ENCODE measurements at places on chromosomes 12 and 14. TPM values are rescaled to one million over a fixed set of nuclear protein-coding genes. Genes with fewer than 3 reads are reported as not detected.

DNA sequence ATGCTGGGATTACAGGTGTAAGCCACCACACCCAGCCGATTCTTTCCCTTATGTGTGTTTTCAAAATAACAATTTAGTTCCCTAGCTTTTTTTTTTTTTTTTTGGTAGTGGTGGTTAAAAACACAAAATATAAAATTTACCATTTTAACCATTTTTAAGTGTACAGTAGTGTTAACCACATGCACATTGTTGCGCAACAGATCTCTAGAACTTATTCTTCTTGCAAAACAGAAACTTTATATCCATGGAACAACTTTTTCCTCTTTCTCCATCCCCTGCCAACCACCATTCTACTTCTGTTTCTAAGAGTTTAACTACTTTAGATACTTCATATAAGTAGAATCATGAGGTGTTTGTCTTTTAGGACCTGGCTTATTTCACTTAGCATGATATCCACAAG, 1.1 kb upstream of the NDUFA12 start:
- no peak for DNase-seq
- no peaks in the 10 kb centered on the region for H3K27me3 ChIP-seq
- peaks cover 3% of the 10 kb centered on the region for H3K36me3 ChIP-seq
- H3K27ac ChIP-seq: no peak overlapping the region
- no peak overlapping the region for H3K4me3 ChIP-seq

GRCh38 chr14:71703477-71703876, 228.8 kb upstream of the RGS6 start:
- H3K36me3 ChIP-seq: no peaks in the 10 kb centered on the region
- H3K4me1 ChIP-seq: no peaks in the 10 kb centered on the region
- H3K27ac ChIP-seq: no peak overlapping the region
- no peak for DNase-seq

- no peaks in the 10 kb centered on the region for H3K4me1 ChIP-seq
- no peaks in the 10 kb centered on the region for H3K36me3 ChIP-seq
- H3K4me3 ChIP-seq: no peak overlapping the region
- no peak overlapping the region for H3K27ac ChIP-seq
These were observed 124.3 kb upstream of the LMNTD1 start for GRCh38 chr12:25677232-25677937.

DNA sequence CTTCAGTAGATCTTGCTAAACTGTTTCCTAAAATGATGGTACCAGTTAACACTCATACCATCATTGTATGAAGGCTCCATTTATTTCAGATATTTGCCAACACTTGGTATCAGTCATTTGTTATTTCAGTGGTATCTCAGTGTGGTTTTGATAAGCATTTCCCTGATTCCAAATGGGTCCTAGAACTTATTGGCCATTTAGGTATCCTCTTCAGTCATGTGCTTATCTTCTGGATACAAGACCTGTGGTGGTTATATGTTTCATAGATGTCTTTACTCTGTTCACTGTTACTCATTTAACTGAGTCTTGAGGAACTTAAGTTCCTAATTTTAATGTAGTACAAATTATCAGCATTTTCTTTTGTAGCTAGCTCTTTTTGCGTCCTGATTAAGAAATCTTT, 13.5 kb downstream of the SINHCAF start:
- no peaks in the 10 kb centered on the region for H3K36me3 ChIP-seq
- no peak for DNase-seq
- H3K4me3 ChIP-seq: no peak overlapping the region
- no peak overlapping the region for H3K27ac ChIP-seq
- H3K27me3 ChIP-seq: no peaks in the 10 kb centered on the region
- H3K4me1 ChIP-seq: peaks cover 14% of the 10 kb centered on the region

DNA sequence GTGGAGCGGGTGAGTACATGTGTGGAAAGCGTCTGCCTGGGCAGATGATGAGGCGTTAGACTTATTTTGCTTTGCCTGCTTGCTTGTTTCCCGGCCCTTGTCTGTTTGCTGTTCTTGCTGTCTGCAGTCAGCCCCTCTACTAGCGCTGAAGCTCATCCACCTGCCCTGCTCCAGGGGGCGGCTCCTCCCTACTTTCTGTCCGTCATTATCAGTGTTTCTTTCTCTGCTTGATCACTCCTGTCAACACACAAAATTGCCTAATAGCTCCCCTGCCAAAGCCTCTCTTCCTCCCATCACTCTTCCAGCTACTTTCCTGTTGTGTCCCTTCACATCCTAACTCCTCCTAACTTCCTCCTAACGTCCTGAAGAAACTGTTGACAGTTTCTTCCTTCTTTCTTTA, 34.9 kb upstream of the GALNT8 start:
- DNase-seq: no peak
- no peaks in the 10 kb centered on the region for H3K27me3 ChIP-seq
- H3K36me3 ChIP-seq: no peaks in the 10 kb centered on the region
- H3K4me1 ChIP-seq: no peaks in the 10 kb centered on the region

GRCh38 chr14:58354808-58355207, 40.9 kb upstream of the TOMM20L start:
- DNase-seq: no peak
- H3K27me3 ChIP-seq: no peaks in the 10 kb centered on the region
- H3K4me3 ChIP-seq: no peak overlapping the region
- H3K36me3 ChIP-seq: peaks cover 5% of the 10 kb centered on the region
- no peaks in the 10 kb centered on the region for H3K4me1 ChIP-seq

- no peaks in the 10 kb centered on the region for H3K4me1 ChIP-seq
- H3K27ac ChIP-seq: no peak overlapping the region
- no peak overlapping the region for H3K4me3 ChIP-seq
- no peak for DNase-seq
These were observed 22.0 kb upstream of the MGST1 start for GRCh38 chr12:16325426-16325825.

GRCh38 chr14:88342980-88343379, 19.9 kb upstream of the KCNK10 start:
- no peaks in the 10 kb centered on the region for H3K36me3 ChIP-seq
- no peak overlapping the region for H3K27ac ChIP-seq
- H3K27me3 ChIP-seq: no peaks in the 10 kb centered on the region
- no peak overlapping the region for H3K4me3 ChIP-seq

GRCh38 chr12:114403690-114404066, 2.3 kb downstream of the TBX5 start:
- H3K36me3 ChIP-seq: no peaks in the 10 kb centered on the region
- no peaks in the 10 kb centered on the region for H3K4me1 ChIP-seq
- no peak overlapping the region for H3K4me3 ChIP-seq
- DNase-seq: no peak

GRCh38 chr12:124440031-124440626, 127.3 kb downstream of the NCOR2 start:
- H3K27ac ChIP-seq: no peak overlapping the region
- H3K4me3 ChIP-seq: no peak overlapping the region
- no peak for DNase-seq
- no peaks in the 10 kb centered on the region for H3K27me3 ChIP-seq

DNA sequence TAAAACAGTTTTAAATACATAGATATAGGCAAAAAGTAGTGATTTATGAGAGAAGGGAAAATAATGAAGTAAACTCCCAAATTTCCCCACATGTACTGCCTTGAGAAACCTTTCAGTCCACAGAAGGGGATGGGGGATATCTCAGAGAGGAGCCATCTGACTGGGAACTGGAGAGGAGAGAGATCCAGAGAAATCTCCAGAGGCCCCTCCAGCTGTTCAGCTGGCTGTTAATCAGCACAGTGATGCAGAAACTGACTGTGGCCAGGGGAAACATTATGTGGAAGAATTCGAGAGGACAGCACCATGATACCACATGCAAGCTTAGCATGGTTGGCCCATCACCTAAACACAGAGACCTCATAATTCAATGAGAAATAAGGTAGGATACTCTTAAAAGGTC, 1165.9 kb upstream of the TMEM132C start:
- no peak for DNase-seq
- no peak overlapping the region for H3K4me3 ChIP-seq
- H3K36me3 ChIP-seq: no peaks in the 10 kb centered on the region
- H3K27ac ChIP-seq: no peak overlapping the region
- no peaks in the 10 kb centered on the region for H3K27me3 ChIP-seq

DNA sequence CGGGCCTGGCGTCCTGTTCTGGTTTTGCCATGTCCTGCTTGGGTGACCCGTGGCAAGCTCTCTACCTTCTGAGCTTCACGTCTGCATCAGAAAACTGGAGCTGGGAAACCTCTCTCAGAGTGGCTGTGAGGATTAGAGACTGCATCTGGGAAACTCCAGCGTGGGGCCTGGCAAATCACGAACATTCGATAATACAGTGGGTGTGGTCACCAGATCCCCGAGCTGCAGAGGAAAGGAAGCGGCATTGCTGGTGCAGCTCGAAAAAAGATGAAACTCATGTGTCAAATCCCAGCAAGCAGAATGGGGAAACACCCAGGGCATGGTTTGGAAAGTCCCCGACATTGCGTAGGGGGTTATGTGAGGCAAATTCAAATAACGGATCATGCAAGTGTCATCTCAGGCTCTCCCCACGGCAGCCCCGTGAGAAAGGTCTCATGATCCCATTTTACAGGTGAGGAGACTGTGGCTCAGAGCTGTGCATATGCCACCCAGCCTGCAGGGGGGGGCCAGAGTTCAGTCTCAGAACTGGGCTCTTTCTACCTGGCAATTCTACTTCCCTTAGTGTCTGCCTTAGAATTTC, 98.1 kb upstream of the VRK1 start:
- H3K36me3 ChIP-seq: no peaks in the 10 kb centered on the region
- no peak overlapping the region for H3K27ac ChIP-seq
- no peaks in the 10 kb centered on the region for H3K4me1 ChIP-seq
- no peak for DNase-seq

DNA sequence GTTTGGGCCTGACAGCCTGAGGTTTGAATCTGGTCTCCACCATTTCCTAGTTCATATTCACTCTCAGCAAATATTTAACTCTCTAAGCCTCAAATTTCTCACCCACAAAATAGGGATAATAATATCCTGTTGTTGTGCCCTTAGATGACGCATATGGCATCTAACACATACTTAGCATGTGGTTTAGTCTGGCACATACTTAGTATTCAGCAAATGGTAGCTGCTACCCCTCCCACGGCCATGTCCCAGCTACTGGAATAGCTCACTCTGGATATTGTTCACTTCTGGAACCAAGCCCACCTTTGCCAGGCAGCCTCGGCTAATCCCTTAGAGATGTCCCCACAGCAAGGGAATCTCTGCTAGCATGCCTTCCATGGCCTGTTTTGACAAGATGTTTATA, 53.3 kb downstream of the BICD1 start:
- no peak for DNase-seq
- no peak overlapping the region for H3K4me3 ChIP-seq
- H3K27me3 ChIP-seq: no peaks in the 10 kb centered on the region
- H3K36me3 ChIP-seq: no peaks in the 10 kb centered on the region
- no peak overlapping the region for H3K27ac ChIP-seq

- H3K27ac ChIP-seq: no peak overlapping the region
- DNase-seq: no peak
- H3K36me3 ChIP-seq: no peaks in the 10 kb centered on the region
- no peaks in the 10 kb centered on the region for H3K27me3 ChIP-seq
These were observed 130.3 kb upstream of the NUDT4 start for GRCh38 chr12:93247313-93247991.

GRCh38 chr12:15751741-15752140, 37.4 kb downstream of the EPS8 start:
- no peaks in the 10 kb centered on the region for H3K27me3 ChIP-seq
- no peak for DNase-seq
- no peaks in the 10 kb centered on the region for H3K36me3 ChIP-seq
- no peak overlapping the region for H3K27ac ChIP-seq
- no peaks in the 10 kb centered on the region for H3K4me1 ChIP-seq

GRCh38 chr14:102795060-102795925, 18.0 kb downstream of the TRAF3 start:
- H3K36me3 ChIP-seq: no peaks in the 10 kb centered on the region
- H3K4me3 ChIP-seq: no peak overlapping the region
- H3K4me1 ChIP-seq: 0 out of 2 replicates have a peak, but pooled peaks cover 3% of the 10 kb centered on the region
- no peak for DNase-seq
- H3K27ac ChIP-seq: no peak overlapping the region

DNA sequence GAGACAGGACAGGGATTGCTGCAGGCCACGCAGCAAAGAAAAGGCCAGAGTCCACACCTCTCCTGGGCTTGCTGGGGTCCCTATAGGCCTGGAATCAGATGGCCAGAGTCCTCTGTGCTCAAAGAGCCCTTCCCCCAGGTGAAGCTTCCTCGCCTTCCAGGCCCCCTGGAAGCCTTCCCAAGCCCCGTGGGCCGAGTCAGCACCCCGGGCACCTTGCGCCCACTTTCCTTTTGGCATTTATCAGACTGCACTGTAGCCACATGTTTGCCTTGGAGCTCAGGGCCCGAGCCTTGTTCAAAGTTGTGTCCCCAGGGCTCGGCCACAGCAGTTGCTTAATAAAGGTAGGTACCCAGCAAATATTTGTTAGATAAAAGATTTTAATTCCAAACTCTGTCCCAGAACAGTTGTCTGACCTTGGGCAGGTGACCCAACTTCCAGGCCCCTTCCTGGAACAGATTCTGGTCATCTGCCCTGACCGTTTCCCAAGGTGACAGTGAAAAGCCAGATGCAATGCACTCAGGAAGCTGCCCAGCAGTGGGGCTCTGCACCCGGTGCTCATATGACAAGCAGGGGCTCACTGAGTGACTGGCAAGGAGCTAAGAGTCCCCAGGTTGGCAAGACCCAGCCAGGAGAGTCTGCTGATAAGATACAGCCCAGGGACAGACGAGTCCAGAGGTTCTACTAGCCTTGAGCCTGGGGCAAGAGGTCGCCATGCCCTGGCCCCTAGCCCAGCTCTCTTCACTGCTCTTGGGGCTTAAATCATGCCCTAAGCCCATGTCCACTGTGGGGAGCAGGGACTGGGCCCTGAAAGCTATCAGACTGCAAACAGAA, 81.2 kb downstream of the PITPNM2 start:
- 0 out of 2 replicates have a peak, but pooled peaks cover 6% of the 10 kb centered on the region for H3K4me1 ChIP-seq
- no peaks in the 10 kb centered on the region for H3K27me3 ChIP-seq
- H3K27ac ChIP-seq: no peak overlapping the region

GRCh38 chr12:49955899-49956662, 5.5 kb downstream of the AQP2 start:
- H3K4me3 ChIP-seq: no peak overlapping the region
- DNase-seq: no peak
- H3K27me3 ChIP-seq: no peaks in the 10 kb centered on the region
- H3K4me1 ChIP-seq: peaks cover 22% of the 10 kb centered on the region

The SALL2 gene
- 1.5 TPM for total RNA-seq

The PRICKLE1 gene
- 20.1 TPM for total RNA-seq

The DPF3 gene
- not detected for total RNA-seq

The CSAD gene
- 15.4 TPM for total RNA-seq

The OAS2 gene
- 2.7 TPM for total RNA-seq

The RPS6KL1 gene
- total RNA-seq: 14.9 TPM

The SUDS3 gene
- 37.4 TPM for total RNA-seq
